ENCODE measurements at places on chromosomes 1 and 21.

DNA sequence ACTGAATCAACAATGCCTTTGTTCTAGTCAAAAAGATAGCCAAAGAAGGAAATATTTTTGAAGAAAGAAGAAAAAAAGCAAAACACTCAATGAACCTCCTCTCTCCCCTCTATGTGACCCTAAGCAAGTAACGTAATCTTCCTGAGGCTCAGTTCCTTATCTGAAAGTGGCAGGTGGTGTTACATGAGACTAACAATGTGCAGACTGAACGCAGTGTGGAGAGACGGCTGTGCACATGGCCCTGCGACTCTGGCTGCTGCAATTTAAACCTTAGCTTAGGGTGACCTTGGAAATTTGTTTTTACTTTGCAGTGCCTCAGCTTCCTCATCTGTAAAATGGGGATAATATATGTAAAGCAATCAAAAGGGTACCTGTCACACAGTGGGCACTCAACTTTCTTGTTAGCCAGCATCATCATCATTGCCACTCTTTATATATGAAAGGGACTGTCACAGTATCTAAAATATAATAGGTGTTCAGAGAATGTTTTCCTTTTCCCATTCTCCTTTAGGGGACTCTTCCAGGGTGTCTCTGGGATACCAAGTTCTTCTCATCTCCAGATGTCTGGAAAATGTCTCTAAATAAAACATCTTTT lies 100.1 kb upstream of the JUN start:
- no peak for DNase-seq

GRCh38 chr21:34190576-34191321 lies 117.4 kb downstream of the MRPS6 start:
- no peak for DNase-seq

- DNase-seq = no peak
These were observed 104.8 kb downstream of the RGL1 start for GRCh38 chr1:183909672-183910071.

DNA sequence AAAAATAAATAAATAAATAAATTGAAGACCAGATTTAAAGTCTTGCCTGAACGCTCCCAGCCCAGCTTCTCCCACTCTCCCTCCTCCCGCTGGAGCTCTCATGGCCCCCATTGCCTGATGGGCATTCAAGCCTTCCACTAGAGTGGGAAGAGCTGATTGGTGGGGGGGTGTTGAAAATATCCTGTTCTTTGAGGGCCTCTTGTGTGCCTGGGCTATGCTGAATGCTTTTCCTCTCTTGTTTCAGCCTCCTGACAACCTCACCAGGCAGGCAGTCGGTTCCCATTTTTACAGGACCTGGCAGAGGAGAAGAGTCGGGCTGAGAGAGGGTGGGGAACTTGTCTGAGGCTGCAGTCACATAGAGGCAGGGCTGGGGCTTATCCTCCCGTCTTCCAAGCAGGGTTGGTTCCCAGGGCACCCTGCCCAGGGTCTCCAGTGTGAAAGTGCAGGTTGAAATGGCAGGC lies 59.2 kb upstream of the SSBP3 start:
- DNase-seq = no peak

DNA sequence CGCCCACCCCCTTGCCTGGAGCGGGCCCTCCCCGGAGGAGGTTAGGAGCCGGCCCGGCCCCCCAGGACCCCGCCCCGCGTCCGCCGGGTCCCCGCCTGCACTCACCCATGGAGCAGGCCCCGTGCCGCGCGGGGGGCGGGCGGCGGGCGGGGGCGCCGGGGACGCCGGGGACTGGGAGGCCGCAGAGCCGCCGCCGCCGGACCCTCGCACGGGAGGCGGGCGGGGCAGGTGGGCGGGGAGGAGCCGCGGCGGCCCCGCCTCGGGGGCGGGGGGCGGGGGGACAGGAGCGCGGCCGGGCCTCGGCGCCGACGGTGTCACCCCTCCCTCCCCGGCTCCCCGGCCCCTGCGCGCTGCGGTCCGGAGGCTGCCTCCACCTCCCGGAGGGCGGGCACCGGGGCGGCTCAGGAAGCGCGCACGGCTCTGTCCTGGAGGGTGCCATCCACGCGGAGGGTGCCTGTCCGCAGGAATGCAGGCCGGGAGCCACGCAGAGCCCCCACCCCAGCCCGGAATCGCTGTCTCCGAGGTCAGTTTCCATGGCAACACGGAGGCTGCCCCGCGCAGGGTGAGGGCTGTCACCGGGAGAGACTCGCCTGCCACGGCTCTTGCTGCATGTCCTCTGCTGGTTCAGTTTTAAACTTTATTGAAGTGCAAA lies 5.9 kb upstream of the PLEKHG5 start:
- DNase-seq = no peak

DNA sequence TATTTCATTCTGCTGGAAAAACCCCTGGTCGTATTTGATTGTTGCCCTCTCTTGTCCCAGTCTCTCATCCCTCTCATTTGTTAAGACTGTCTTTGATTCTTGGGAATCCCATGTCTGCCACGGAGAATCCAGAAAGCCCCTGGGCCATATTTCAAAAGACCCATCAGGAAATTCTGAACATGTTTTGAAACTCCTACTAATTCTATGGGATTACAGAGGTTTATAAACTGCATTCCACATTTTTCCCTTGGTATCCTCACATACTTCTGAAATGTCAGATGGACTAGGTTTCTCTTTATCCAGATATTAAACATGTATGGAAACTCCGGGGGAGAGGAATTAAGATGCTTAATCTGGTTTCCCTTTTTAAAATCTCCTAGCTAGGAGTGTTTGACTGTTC lies 80.0 kb downstream of the HUNK start:
- DNase-seq = no peak

DNA sequence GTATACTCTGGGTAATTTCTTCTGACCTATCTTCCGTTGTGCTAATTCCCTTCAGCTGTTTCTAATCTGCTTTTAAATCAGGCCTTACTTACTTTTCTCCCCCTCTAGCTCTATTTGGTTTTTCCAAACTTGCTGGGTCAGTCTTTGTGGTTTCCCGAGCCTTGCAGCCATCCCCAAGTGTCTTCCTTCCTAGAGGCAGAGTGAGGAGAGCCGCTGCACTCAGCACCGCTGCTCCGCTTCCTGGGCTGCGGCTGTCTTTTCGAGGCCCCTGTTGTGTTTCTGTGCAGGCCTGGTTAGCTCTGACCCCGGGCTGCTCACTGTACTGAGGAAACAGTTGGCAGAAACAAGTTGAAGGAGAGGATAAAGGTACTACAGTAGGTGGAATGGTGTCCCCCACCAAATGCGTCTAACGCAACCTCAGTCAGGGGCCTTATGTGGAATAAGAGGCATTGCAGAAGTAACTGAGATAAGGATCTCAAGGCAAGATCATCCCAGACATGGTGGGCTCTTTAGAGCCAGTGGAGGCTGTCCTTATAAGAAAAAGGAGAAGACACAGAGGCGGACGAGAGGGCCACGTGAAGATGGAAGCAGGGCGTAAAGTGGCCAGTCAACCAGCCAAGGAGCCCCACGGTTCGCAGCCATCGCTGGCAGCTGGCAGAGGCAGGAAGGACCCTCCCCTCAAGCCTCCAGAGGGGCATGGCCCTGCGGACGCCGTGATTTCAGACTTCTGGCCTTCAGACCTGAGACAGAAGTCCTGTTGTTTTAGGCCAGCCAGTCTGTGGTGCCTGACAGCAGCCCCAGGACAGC lies 10.5 kb downstream of the WNT9A start:
- DNase-seq = no peak

DNA sequence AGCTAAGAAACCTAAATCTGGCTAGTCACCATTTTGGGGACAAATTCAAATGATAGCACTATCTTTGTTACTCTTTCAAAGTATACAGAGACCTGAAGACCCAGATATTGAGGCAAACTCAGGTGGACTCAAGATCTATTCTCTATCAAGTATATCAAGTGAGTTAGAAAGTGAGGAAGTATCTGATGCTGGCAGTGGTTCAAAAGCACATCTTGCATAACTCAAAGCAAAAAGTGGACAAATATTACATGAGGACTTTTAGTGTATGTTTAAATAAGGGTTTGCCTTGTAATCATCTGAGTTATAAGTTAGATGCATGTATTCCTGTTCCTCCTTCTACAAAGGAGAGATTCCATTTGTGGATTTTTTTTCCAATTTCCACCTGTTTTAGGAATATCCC lies 338.4 kb downstream of the DISC1 start:
- DNase-seq = no peak

DNA sequence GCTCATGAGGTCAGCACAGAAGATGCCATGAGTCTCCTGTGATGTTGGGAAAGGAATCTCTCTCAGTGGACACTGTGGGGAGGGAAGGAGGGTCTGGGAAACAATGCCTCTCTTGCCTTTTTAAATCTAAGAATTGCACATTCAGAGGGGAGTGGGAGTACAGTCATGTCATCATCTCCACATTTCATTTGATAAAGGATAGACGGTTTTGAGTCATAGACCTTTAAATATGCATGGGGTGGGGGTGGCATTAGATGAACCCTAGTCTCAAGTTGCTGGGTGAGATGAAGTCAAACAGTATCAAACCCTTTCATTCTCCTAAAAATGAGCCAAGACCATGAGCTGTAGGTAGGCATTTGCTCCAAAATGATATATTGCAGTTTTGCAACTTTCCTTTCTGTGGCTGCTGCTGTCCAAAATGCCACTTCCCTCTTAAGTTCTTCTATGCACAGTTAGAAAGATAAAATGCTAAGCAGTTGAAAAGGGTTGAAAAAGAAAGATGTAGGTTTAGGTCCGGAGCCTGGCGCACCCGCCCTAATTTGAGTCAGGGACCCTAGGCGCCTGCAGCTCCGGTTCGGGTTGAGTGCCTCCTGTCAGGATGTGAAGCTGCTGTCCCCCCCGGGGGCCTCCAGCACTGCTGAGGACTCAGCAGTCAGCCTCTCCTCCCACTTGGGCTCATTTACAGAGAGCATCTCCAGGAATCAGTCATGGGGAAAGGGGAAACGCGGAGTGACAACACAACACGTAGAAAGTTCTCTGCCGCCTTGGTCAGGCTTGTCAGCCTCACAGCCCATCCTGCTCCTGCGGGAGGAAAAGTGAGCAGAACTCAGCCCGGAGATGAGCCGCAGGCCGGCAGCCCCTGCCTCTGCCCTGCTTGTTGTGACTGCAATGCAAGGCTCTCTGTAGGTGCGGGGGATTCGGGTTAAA lies 479.3 kb upstream of the RUNX1 start:
- peak; percentile 32 for DNase-seq
